ENCODE measurements at places on chromosomes 6 and 20. TPM values are rescaled to one million over a fixed set of nuclear protein-coding genes. Genes with fewer than 3 reads are reported as not detected.

FAM217A gene
- not detected for total RNA-seq

SUMO4 gene
- total RNA-seq: not detected

RGS17 gene
- total RNA-seq: 5.2 TPM

ZNF322 gene
- total RNA-seq: 4.7 TPM

RBM39 gene
- total RNA-seq: 75.4 TPM

C6orf58 gene
- total RNA-seq: not detected

ALDH8A1 gene
- total RNA-seq: not detected

NUP43 gene
- 31.4 TPM for total RNA-seq

CPNE5 gene
- total RNA-seq: 0.13 TPM

DLK2 gene
- total RNA-seq: 0.38 TPM

KLC4 gene
- 24.6 TPM for total RNA-seq

ZSCAN16 gene
- 3.5 TPM for total RNA-seq

SRPK1 gene
- total RNA-seq: 29.0 TPM

TBC1D22B gene
- 11.7 TPM for total RNA-seq

GNAS gene
- 631 TPM for total RNA-seq

ASIP gene
- total RNA-seq: not detected

CST5 gene
- total RNA-seq: 4.8 TPM

RBM24 gene
- total RNA-seq: 9.9 TPM

ARMH2 gene
- not detected for total RNA-seq

RAB32 gene
- total RNA-seq: 89.6 TPM

PNPLA1 gene
- total RNA-seq: not detected

TMEM170B gene
- 0.65 TPM for total RNA-seq

DSP gene
- 74.0 TPM for total RNA-seq

PTCRA gene
- not detected for total RNA-seq

CUL9 gene
- total RNA-seq: 14.0 TPM

EMILIN3 gene
- 7.6 TPM for total RNA-seq

GPX5 gene
- not detected for total RNA-seq

TTK gene
- total RNA-seq: 1.4 TPM

FILIP1 gene
- total RNA-seq: 0.13 TPM

ZNF334 gene
- total RNA-seq: 1.1 TPM

POPDC3 gene
- total RNA-seq: 11.4 TPM

MAFB gene
- 1.1 TPM for total RNA-seq

SAPCD1 gene
- 5.7 TPM for total RNA-seq

HTR1E gene
- total RNA-seq: not detected

OGFR gene
- 39.6 TPM for total RNA-seq

CDH4 gene
- total RNA-seq: 12.4 TPM

Measured in mesangial cell (primary cell).